Vein endothelial cell (primary cell): ENCODE measurements at places on chromosomes 2 and 18. TPM values are rescaled to one million over a fixed set of nuclear protein-coding genes. Genes with fewer than 3 reads are reported as not detected.

The LRPPRC gene
- 69.9 and 89.5 TPM in 2 replicates for total RNA-seq

The TEKT4 gene
- not detected in 2 replicates for total RNA-seq

The STRN gene
- 23.2 and 30.6 TPM in 2 replicates for total RNA-seq

The PLB1 gene
- total RNA-seq = 0.33 and 0.57 TPM in 2 replicates
